Activated CD8-positive, alpha-beta memory T cell treated with anti-CD3 and anti-CD28 coated beads for 1 hour (primary cell): ENCODE measurements at places on chromosomes 5 and 9.

DNA sequence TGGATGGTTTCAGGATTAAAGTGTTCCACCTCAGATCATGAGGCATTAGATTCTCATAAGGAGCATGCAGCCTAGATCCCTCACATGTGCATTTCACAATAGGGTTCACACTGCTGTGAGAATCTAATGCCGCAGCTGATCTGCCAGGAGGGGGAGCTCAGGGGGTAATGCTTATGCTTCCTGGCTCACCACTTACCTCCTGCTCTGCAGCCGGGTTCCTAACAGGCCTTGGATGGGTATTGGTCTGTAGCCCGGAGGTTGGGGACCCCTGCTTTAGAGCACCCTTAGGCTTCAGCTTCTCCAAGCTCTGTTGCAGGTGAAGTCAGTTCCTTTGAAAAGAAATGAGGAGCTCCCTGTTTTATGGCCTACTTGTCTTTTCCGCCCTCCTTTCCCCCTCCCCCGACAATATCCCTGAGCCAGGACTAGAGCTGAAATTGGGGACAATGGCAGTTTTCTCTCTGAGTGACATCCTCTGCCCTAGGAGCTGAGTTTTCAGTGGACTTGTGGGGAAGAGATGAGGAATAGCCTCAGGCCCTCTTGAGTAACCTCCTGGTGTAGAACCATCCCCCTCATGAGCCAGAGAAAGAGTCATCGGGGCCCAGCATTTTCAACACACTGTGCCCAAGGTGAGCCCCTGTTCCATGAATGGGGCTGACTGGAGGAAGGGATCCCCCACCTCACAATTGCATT lies 16.2 kb upstream of the MAT2B start:
- DNase-seq = no peak

GRCh38 chr5:133393776-133394476 lies 218.4 kb downstream of the FSTL4 start:
- no peak for DNase-seq

DNA sequence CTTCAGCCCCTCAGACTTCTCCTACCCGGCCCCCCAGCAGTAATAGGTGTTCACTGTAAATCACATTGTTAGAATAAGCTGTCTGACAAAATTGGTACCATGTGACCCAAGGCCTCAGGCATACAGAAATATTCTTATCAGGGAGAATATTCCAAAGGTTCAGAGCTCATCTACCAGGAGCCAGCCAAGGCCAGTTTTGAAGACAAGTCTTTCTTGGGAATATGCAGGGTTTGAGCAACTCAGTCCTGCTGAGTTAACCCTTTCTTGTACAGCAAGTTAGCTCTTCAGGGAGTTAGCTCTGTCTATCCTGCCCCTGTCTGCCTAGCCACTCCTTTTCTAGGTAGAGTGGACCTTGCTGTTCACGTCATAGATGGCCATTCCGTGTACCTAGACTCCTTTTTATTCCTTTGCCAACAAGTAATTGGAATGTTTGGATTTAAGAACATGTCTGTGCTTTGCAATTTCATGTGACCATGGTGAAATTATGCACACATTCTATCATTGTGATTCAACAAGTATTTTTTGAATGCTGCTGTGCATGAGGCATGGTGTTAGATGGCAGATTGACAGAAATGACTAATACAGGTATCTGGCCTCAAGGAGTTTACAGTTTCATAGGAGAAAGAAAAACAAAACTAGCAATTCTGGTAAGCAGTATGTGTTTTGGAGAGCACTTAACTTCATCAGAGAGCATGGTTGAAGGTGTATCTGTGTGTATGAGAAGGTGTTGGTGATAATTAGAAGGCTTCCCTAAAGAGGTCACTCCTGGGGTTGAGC lies 22.6 kb downstream of the TGFBR1 start:
- DNase-seq = no peak

DNA sequence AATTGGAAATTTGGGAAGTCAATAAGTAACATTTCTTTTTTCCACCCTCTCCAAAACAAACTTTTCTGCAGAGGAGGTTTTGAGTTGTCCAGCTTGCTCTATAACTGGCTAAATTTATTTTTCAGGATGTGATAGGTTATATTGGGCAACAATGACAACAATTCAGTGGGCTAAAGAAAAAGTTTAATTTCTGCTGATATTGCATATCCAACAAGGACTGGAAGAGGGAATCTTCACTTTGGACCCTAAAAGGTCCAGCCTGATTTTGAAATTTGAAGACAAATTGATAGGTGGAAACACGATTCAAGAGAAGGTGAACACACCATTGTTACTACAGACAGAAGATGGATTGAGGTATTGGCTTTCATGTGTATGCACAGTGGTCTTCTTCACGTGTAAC lies 393.1 kb downstream of the BRINP1 start:
- no peak for DNase-seq

DNA sequence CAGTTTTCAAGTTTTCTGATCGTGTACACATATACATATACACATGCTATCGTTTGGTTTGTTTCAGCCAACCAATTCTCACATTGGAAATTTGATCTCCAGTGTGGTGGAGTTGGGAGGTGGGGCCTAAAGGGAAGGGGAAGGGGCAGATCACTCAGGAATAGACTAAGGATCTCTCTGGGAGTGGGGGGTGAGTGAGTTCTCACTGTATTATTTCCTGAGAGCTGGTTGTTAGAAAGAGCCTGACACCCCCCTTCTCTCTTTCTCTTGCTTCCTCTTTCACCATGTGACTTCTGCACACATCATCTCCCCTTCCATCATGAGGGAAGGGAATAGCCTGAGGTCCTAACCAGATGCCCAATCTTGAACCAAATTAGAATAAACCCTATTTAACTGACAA lies 551.7 kb downstream of the MAT2B start:
- DNase-seq = no peak

DNA sequence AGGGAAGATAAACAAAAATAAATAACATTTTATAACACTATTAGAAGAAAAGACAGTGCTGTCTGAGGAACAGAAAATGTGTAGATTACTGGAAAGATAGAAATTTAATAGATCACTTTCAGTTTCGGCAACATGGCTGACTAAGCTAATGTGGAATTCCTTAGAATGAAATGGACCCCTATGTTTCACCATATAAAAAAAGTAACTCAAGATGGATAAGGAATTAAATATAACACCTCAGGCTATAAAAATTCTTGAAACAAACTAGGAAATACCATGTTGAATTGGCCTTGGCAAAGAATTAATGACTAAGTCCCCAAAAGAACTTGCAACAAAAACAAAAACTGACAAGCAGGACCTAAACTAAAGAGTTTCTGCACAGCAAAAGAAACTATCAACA lies 558.3 kb downstream of the CHSY3 start:
- DNase-seq = no peak
